ENCODE measurements at places on chromosomes 6 and 20.
A peak's percentile ranks its signal among the peaks of the same experiment; 100 is the strongest.

GRCh38 chr6:7235712-7236305 is 77.2 kb downstream of the SSR1 start:
- no peak for DNase-seq

- no peak for DNase-seq
These were observed 66.7 kb downstream of the MYO6 start for GRCh38 chr6:75815756-75816155.

GRCh38 chr20:16808796-16809195 is 60.6 kb downstream of the OTOR start:
- no peak for DNase-seq

GRCh38 chr6:108638993-108639392 is 78.3 kb downstream of the FOXO3 start:
- DNase-seq = no peak

GRCh38 chr6:34061348-34061747 is 84.5 kb downstream of the GRM4 start:
- DNase-seq = no peak

GRCh38 chr6:2307799-2308198 is 62.4 kb upstream of the GMDS start:
- no peak for DNase-seq

DNA sequence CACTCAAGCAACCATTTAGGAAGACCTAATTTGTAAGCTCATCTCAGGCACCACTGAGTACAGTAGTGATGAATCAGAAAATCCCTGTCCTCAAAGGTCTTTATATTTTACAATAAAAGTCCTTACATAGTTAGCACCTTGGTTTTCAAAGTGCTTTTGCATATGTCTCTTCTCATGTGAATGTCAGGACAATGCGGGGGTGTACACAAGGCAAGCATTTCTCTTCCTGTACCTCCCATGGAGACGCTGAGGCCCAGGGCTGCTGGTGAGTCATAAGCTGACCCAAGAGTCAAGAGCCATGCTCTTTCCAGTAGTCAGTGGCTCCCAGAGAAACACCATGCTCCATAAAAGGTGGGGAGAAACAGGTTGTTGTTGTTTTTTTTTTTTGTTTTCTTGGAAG is 174.0 kb downstream of the GJA10 start:
- peak; percentile 69 for DNase-seq

DNA sequence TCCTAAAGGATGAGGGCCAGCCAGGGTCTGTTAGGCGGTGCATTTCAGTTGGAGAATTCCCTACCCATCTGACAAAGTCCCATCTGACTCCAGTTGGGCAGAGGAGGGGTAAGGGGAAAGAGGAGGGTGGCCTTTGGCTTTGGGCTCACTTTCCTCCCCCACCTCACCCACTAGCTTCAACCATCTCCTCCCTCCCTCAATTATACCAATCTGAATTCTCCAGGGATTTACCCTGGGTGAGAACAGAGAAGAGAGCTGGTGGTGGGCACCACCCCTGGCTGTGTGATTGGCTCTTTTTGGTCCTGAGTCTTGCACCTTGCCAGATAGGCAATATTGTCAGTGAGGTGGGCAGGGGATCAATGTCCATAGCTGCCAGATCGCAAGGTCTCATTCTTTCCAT is 3.2 kb downstream of the HMGA1 start:
- DNase-seq = no peak

DNA sequence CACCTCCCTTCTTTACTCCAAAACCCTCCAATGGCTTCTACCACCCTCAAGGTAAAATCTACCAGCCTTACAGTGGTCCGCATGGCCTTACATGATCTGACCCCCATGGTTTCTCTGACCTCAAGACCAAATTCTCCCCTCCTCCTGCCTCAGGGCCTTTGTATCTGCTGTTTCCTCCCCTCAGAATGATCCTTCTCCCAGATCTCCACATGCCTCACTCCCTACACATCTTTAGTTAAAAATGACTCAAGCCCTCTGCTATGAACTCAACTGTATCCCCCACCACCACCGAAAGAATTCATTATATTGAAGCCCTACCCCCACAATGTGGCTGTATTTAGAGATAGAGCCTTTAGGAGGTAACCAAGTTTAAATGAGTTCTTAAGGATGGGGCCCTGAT is 4.1 kb downstream of the SLC23A2 start:
- DNase-seq = peak; percentile 47

DNA sequence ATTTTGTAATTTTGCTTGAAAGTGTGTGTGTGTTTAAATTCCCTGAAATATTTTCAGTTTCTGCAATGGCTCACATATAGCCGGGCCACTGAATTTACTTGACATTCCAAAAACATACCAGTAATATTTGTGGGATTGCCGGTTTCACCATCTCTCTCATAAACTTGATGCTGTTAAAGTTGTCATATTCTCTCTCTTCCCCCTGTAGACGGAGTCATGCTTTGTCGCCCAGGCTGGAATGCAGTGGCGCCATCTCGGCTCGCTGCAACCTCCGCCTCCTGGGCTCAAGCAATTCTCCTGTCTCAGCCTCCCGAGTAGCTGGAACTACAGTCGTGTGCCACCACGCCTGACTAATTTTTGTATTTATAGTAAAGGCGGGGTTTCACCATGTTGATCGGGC is 122.1 kb downstream of the TIAM2 start:
- DNase-seq = peak; percentile 75

DNA sequence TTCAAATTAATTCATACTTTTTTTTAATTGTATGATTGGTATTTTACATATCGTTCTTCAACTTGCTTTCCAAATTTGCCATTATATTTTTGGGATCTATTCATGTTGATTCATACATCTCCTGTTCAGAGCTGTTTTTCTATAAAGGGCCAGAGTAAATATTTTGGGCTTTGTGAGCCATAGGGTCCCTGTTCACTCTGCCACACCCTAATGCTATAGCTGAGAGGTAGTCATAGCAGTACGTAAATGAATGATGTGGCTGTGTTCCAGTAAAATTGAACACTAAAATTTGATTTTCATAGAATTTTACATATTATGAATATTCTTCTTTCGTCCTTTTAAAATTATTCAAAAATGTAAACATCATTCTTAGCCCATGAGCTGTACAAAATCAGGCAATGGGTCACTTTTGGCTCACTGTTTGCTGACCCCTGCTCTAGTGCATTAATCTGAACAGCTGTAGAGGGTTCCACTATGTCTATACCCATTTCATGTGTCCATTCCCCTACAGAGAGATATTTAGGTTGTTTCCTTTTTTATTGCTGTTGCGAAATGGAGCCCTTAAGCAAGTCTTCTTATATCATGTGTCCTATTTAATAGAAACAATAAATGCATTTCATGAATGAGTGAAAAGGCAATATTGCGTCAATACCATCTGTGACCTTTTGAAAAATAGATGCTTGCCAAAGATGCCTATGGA is 136.4 kb upstream of the SALL4 start:
- no peak for DNase-seq

GRCh38 chr20:21190869-21191268 is 65.0 kb downstream of the KIZ start:
- DNase-seq = no peak

DNA sequence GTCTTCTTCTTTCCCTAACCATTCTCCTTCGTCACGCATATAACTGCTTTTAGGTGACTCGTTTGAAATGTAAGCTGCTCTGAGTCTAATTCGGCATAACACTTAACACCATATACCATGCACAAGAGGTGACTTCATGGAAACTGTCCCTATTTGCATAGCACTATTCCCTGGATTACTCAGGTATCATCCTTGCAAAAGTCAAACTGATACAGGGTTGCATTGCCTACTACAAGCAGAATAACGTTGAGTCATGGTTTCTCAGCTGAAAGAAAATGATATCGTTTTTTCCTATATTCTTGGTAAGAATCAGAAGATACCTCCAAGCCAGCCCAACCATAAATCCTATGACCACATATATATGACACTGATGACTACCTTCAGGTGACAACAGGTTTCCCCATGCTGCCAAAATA is 227.5 kb downstream of the ATXN1 start:
- peak; percentile 25 for DNase-seq

DNA sequence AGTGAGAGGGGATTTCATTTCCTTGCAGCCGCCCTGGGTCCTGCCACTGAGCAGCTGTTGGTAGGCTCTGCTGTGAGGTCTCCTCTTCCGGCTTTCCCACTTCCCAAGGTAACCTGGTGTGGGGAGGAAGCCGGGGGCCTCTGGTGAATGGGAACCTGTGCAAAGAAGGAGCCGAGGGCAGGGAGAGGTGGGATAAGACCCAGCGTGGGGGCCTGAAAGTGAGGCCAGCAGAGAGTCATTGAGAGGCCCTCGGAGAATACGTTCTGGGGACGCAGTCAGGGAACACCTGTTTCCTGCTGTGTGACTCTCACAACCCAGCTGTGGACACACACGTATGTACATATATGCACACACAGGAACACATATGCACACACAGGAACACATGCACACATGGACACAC is 100.7 kb downstream of the CDH26 start:
- DNase-seq = no peak

- DNase-seq = no peak
These were observed 191.5 kb upstream of the RALGAPA2 start for GRCh38 chr20:20903773-20904500.

GRCh38 chr6:126667728-126668127 is 327.8 kb downstream of the CENPW start:
- no peak for DNase-seq

DNA sequence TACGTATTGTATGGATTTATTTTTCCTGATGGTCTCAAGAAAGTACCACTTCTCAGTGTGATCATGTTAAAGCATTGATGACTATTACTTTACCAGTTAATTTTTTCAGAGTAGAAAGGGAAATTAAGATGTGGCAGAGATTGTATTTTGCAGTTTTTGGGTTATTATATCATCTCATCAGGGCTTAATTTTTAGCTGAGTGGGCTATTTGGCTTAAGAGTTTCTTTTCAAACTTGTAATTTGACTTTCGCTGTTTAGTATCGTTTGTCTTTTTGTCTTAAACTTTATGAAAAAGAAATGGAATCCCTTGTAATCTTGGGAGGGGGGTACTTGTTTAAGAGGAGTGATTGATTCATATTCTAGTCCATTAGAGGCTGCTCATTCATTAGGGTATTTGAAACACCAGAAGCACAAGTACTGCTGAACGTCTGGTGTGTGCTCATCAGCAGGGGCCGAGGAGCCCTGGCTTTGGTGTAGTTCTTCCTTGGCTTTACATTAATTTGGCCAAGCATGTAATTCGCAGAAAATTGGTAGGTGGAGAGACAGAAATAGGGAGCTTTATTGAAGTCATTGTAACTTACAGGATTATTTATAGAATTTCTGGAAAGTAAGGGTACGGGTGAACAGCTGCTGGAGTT is 112.4 kb downstream of the TIAM2 start:
- DNase-seq = no peak

DNA sequence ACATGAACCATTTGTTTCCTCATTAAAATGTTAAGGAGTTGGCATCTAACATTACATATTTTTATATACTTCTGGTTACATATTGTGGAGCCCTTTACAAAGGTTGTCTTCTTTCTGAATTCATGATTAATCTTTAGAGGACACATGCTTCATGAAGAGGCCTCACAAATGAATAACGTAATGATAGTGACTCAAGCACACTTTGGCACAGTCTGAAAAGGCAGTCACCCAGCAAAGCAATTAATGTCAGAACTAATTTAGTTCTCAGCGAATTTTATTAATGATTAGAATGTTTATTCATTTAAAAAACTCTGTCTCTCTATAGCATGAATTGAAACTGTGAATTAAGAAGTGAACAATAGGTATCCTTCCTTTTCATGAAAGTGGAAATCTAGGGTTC is 854.2 kb downstream of the PHF3 start:
- no peak for DNase-seq

DNA sequence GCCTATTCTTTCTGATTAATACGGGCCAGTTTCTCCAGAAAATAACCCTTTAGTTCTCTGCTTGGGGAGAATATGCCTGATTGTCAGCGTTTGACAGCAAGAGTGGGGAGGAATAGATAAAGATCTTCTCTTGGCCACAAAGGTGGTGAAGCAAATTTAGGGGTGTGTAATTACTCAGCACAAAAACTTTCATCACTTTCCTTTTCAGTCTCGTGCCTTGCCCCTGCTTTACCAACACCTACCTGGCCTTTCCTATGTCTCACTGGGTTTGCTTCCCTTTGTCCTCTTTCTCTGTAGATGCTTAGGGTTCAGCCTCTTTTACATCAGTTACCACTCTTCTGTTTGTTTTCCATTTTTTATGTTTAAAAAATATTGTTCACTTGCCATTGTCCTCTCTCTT is 99.2 kb downstream of the MCHR2 start:
- no peak for DNase-seq

GRCh38 chr6:112710710-112711109 is 363.6 kb downstream of the RFPL4B start:
- no peak for DNase-seq

GRCh38 chr20:47160240-47160639 is 196.3 kb downstream of the ZMYND8 start:
- no peak for DNase-seq

DNA sequence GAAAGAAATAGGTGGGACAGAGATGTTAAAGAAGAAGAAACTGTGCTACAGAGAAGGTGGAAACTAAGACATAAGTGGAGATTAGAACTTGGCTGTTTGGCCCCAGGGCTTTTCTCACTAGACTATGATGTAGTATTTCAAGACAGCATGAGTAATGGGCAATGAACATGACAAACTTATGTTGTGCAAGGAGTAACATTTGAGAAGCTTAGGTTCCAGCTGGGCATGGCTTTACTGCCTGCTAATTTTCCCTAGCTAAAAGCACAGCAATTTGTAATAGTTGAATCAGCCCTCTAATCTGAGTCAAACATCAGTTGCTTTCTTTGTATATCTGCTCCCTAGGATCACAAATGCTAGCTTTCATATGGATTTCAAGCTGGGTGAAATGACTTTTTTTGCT is 294.3 kb upstream of the BMP2 start:
- peak; percentile 10 for DNase-seq

GRCh38 chr6:158536891-158537798 is 22.7 kb upstream of the TMEM181 start:
- DNase-seq = peak; percentile 26

DNA sequence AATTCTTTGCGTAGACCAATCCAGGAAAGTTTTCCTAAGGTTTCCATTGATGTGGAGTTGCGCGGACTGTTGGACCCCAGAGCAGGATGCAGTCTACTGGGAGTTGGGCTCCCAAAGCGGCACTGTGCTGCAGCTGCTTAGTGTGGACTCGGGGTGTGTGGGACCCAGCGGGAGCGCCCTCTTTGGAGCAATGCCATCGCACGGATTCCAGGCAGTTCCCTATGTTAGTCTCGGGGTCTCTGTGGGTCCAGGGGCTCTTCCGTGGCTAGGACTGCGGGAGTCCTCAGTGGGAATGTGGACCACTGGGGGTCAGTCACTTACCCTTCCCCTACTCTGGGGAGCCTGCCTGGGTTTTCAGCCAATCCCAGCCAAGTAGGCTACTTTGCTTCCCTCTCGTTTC is 151.7 kb upstream of the OLIG3 start:
- DNase-seq = no peak

DNA sequence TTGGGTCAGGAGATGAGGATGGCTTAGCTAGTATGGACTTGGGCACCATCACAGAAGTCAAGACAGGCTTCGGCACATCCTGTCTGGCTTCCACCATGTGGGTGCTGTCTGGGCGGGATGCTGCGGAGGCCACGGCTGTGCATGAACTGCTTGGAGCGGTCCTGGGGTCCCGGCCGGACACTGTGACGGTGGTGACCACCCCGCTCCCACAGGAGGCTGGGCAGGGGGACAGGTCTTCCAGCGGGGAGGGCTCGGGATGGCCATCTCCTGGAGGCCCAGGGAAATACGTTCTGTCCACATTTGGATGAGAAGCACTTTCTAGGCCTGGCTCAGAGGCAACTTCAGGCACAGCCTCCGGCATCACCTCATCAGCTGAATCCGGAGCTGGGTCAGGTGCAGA is 32.1 kb upstream of the TCFL5 start:
- DNase-seq = no peak
